ENCODE measurements at places on chromosomes 16 and 17.

DNA sequence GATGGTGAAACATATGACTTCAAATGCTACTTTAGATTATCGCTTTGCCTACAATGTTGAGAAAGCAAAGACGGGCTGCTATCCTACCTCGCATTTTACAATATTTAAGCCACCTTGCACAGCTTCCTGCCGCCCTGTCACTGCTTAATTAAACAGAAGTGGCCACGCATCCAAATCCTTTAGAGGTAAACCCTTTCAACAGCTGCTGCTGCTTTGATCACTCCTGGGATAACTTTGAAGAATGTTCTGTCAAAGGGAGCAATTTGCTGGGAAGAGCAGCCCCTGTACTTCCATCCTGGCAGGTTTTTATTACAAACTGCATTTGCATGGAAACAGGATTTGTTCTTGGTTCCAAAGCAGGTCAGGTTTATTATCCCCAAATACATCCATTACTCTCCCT lies 24.2 kb upstream of the SSTR2 start:
- DNase-seq: no peak

GRCh38 chr17:27310565-27311110 lies 16.7 kb downstream of the WSB1 start:
- DNase-seq: no peak

GRCh38 chr17:63154586-63155244 lies 188.7 kb downstream of the TANC2 start:
- no peak for DNase-seq

DNA sequence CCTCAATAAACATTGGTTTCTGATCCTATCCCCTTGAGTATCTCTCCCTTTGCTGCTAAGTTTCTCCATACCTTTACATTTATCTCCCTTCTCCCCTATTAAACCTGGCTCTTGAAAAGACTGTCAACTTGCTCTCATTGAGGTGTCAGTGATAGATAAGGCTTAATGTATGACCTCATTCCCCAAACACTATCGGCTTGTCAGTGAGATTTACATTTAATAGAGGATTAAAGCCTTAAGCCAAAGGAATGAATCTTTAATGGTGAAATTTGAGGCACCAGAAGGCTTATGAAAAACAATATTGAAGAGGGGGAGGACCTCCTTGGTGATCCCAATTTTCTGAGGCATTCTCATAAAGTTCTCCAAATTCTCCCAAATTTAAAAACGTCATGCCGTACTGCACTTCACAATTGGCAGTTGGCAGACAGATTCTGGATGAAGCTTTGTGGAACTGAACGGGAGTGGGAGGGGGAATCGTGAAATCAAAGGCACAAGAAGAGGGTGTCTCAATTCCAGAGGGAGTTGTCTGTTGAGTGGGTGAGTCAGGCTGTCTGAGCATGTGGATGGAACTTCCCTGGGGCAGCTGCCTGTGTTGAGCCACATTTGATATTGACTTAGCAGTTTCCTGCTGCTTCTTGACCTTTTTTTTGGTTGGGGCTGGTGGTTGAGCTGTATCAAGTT lies 478.8 kb downstream of the NPIPA7 start:
- no peak for DNase-seq

DNA sequence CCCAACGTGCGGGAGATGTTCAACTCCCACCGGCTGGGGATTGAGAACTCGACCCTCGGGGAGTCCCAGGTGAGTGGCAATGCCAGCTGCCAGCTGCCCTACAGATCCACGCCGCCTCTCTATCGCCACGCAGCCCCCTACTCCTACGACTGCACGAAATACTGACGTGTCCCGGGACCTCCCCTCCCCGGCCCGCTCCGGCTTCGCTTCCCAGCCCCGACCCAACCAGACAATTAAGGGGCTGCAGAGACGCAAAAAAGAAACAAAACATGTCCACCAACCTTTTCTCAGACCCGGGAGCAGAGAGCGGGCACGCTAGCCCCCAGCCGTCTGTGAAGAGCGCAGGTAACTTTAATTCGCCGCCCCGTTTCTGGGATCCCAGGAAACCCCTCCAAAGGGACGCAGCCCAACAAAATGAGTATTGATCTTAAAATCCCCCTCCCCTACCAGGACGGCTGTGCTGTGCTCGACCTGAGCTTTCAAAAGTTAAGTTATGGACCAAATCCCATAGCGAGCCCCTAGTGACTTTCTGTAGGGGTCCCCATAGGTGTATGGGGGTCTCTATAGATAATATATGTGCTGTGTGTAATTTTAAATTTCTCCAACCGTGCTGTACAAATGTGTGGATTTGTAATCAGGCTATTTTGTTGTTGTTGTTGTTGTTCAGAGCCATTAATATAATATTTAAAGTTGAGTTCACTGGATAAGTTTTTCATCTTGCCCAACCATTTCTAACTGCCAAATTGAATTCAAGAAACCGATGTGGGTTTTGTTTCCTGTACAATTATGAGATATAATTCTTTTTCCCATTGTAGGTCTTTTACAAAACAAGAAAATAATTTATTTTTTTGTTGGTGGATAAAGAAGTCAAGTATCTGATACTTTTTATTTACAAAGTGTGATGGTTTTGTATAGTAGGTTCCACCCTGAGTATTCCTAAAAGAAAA lies 2.3 kb downstream of the FOXC2 start:
- DNase-seq: no peak

DNA sequence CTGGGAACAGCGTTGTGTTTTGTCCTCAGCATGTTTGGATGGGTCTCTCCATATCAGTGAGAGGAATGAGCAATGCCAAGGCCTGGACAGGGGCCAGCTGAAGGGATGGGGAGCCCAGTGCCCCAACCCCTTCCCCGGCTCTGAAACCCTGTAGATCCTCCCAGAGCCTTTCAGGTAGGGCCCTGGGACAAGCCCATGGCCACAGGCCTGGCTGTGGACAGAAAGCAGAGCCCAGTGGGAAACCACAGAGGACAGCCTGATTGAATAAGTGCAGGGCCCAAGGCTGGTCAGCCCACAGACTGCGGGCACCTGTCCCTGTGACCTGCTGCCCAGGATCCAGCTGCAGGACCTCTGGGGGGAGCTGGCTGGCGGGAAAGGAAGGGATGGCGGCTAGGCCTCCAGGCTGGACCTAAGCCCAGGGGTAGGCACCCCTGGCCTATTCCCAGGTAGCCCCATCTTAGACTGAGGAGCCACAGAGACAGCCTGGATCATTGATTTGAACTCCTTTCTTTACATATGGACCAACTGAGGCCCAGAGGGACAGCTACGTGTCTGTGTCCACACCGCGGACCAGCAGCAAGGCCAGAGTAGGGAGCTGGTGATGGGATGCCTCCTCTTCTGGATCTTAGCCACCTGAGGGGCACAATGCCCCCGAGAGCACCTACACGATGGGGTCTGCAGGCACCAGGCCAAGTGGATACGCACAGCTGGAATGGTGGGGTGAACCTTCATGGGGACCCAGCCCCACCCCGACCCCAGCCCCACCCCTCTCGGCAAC lies 1.3 kb downstream of the CCDC102A start:
- no peak for DNase-seq

- DNase-seq: no peak
Observed at GRCh38 chr17:79203016-79203415, 128.4 kb downstream of the ENGASE start.

DNA sequence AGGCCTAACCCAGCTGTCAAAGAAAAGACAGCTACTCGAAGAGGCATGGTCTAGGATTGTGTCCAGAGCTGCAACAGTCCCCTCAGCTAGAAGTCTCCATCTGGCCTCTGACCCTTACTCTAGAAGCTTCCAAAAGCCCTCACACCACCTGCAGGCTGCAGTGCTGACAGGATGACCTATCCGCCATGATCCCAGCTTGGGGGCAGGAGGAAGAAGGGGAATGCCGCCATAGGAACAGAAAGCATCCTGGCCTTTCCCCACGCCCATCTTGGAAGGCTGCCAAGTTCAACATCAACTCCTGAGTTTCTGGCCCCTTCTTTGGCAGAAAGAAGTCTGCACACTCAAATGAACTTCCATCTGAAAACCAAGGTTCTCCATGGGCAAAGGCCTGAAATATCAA lies 3.1 kb upstream of the KRT36 start:
- no peak for DNase-seq

DNA sequence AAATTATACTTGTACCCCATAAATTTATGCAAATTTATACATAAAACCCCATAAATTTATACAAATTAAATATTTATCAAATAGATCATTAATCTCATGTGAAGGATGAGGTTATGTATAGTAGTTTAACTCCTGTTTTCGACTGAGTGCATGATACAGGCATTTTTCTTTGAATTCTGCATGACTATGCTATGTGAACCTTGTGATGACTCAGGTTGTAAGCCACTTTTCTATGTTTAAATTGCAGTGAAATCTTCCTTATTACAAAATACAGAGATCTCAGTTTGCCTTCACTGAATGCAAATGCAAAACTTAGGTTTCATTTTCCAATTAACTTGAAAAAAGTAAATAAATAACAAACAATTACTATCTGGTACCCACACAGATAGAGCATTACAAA lies 843.7 kb downstream of the CDH11 start:
- no peak for DNase-seq

DNA sequence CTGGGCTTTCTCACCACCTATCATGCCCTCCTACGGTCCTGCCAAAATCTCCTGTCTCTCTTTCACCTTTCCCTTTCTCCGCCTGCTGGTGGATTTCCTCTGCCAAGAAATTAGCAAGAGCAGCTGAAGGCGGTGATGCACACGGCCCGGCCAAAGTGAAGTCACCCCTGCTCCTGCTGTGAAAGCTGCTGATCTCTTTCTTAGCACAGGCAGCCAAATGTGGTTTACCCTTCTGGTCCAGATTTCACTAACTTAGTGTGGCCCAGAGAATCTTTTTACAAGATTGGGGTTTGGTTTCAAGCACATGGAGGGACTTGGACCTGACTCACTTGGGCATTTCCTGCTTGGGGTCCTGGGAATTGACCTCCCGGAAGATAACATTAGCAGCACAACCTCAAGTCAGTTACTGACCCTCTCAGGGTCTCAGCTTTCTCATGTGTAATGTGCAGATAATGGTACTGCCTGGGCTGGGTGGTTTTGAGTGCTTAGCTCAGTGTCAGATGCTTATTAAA lies 155.7 kb downstream of the SOCS1 start:
- DNase-seq: no peak

DNA sequence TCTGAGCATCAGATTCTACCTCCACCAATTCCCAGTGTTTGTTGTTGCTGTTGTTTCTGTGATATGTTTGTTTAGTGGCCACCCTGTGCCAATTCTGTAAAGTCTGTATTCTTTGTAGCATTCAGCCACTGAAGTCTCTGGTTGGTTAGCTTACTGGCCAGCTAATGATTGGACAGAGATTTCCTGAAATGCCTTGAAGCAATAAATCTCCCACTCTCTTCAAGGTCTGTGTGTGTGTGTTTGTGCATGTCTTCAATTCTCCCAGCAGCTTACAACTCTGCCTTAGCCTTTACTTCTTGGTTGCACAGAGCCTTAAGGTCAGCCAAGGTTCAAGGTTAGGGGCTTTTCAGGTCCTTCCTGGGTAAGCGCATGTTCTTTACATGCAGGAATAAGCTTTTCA lies 38.2 kb downstream of the PRPSAP2 start:
- DNase-seq: no peak

- DNase-seq: no peak
Observed at GRCh38 chr16:77899416-77899815, 111.1 kb downstream of the VAT1L start.

DNA sequence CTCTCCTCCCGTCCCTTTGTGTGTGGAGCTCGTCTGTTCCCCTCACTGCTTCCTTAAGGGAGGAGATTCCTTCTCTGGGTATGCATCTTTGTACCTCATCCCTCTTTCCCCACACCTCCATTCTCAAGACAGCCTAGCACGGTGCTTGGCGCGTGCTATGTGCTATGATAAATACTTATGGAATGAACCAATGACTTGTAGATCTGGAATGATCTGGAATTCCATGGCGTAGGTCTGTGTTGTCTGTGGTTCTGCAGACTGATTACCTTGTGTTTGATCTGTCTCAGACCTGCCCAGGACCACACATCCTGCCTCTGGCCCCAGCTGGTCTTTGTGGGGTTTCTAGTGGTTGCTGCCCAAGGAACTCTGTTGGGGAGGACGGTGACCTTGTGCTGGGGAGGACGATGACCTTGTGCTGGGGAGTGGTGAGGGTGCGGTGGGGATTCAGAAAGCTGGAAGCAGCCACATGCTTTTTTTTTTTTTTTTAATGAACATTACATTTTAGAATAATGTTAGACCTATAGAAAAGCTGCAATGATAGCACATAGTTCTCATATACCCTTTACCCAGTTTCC lies 33.5 kb upstream of the ETV4 start:
- no peak for DNase-seq

GRCh38 chr17:50278526-50279180 lies 4.4 kb downstream of the TMEM92 start:
- DNase-seq: no peak

GRCh38 chr16:20995711-20996110 lies 95.1 kb downstream of the LYRM1 start:
- DNase-seq: no peak

DNA sequence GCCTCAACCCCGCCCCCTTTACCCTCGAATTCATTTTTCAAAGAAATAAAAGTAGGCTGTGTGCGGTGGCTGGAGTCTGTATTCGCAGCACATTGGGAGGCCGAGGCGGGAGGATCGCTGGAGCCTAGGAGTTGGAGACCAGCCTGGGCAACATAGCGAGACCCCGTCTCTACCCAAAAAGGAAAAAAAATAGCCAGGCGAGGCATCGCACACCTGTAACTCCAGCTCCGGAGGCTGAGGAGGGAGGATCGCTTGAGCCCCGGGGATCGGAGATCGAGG lies 671 bp upstream of the TOP2A start:
- no peak for DNase-seq

DNA sequence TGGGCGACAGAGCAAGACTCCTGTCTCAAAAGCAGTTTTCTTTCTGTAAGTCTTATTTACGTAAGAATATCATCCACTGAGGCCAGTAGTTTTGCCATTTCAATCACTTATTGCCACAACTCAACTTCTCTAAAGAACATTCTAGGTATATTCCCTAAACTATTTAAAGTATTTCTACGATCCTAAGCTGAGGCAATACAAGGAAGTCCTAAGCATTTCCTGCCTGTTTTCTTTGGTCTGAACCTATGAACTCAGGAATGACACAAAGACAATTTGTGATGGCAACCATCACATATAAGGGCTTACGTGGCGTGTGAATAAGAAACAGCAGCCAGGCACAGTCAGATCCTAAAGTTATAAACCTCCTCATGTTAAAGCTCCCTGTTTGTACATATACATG lies 14.2 kb downstream of the USP36 start:
- no peak for DNase-seq

DNA sequence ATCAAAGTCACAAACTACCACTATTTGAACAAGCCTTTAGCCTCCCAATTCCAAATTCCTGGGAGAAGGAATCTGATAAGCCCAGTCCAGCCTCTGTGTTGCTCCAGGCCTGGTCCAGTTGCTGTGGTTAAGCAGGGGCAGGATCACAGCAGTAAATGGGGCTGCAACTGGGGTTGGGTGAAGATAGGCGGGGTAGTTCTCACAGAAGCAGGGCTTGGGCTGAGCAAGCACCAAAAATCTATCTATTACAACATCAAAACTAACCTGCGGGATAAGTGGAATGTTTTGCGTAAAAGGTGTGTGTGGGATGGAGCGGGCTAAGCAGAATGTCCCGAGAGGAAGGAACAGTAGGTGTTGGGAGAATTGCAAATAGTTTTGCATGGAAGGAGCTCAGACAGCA lies 23.0 kb upstream of the RNF135 start:
- DNase-seq: no peak
